ENCODE measurements at places on chromosomes 2 and 18.

GRCh38 chr2:70081221-70081620 is 6.1 kb upstream of the PCBP1 start:
- no peak for DNase-seq

GRCh38 chr2:71629273-71629672 is 175.9 kb downstream of the DYSF start:
- DNase-seq = no peak

DNA sequence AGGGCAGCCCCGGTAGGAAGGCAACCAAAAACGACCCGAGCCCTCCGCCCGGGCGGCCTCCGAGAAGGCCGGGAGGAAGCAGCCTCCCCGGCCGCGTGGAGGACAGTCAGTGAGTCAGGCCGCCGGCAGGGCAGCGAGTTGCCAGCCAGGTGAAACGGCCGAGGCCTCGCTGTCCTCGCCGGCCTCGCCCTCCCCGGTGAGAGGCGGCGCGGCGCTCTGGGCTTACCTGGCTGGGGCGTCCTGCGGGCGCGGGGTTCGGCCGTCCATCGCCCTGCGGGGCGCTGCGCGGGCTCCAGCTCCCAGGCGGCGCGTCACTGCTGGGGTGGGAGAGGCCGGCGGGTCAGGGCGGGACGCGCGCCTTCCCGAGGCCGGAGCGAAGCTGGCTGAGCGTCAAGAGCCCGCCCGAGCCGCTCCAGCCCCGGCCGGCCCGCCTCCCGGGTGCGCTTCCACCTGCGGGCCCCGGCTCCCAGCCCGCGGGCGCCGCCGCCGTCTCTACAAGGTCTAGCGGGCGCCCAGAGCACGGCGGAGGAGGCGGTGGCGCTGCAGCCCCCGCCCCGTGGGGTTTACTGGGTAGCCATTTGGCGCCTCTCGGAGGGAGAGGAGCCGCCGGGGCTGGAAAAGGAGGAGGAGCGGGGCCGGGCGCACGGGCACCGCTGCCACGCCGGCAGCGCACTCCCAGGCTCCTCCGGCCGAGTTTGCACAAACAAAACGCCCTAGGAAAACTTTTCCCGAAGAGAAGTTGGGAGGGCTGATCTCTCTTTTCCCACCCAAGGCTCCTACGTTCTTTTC is 499 bp downstream of the COBLL1 start:
- DNase-seq = peak; percentile 11

DNA sequence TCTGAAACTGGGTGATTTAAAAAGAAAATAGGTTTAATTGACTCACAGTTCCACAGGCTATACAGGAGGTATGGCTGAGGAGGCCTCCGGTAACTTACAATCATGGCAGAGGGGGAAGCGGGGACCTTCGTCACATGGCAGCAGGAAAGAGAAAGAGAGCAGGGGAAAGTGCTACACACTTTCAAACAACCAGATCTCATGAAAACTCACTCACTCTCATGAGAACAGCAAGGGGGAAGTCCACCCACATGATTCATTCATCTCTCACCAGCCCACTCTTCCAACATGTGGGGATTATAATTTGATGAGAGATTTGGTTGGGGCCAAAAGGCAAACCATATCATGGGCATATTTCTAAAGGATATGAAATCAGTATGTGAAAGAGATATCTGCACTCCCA is 12.0 kb upstream of the ARHGAP15 start:
- DNase-seq = no peak

GRCh38 chr2:71950256-71951082 is 197.2 kb downstream of the CYP26B1 start:
- DNase-seq = no peak

- no peak for DNase-seq
Observed at GRCh38 chr2:238868067-238868524, 20.2 kb downstream of the TWIST2 start.

- DNase-seq = no peak
Observed at GRCh38 chr18:37582261-37582660, 16.7 kb upstream of the CELF4 start.

DNA sequence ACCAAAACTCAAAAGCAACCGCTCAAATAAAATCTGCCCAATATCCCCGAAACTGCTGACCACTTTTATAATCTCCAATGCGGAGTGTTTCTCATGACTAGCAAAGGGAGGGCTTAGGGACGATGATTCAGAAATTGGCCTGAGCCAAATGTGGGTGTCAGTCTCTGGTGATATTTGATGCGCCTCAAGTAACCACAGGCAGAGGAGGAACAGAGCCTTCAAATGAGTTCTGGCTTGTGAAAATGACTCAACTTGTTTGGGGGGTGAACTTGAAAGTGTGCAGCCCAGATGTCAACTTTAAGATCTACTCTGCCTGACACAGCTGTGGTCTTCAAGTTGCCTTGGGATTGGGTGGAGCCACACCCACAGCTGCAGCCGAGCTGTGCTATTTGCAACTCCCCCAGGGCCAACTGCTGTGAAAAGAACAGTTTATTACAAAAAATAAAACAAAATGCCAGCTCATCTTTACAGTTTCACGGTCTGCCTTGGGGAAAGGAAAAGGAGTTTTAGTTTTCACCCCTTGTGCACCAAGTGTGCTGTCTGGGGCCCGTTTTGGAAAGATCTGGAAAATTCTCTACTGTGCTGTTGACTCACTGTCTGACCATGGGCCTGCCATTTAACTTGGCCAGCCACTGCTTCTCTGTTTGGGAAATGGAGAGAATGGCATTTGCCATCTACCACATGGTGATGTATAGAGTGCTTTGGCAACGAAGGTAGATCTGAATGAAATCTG is 222.1 kb downstream of the MTX2 start:
- DNase-seq = no peak

DNA sequence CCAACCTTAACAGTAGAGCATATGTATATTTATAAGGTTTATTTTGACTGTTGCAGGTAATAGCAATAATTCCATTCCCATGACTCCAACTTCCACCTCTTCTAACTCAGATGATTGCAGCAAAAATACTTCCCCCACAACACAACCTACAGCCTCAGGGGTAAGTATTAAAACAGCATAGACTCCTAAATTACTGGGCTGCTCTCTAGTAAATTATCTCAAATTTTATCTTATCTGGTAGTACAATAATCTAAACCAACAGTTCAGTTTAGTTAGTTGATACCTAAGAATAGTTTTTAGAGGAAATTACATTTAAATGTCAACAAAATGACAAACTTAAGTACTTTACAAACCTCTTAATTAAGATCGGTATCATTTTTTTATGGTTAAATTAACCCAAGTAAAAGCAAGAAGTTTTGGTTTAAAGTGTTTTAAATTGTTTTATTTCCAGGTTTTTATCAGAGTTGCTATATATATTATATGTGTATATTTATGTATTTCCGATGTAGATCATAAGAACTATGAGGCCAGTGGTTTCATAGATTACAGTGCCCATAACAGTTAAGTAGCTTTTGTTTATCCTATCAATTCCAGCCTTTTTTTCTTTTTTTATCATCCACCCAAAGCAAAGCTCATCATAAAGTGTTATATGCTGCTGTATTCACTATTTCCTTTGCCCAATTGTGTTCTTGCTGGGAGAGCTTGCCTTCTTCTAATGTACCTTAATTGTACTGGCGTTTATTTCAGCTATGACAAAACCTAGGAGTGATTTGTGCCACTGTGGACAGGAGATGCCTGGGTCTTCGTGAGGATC is 13.7 kb downstream of the GATA6 start:
- DNase-seq = no peak

- DNase-seq = no peak
Observed at GRCh38 chr2:109336296-109336695, 207.3 kb downstream of the SH3RF3 start.

GRCh38 chr2:74690571-74690970 is 36.5 kb downstream of the SEMA4F start:
- peak; percentile 72 for DNase-seq

DNA sequence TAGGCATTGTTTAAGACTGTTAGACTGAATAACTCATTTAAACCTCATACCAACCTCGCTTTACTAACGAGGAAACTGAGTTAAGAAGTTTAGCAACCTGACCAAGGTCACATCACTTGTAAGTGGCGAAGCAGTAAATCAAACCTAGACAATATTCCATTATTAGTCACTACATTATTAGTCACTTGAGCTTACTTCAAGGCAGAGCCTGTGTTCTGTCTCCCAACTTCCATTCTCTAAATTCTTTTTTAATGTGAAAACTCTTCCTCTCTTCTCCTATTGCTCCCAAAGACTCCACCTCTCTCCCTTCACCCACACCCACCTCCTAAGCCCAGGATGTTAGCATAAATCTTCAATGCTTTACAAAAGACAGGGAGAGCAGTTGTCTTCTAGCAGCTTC is 156.5 kb downstream of the ARL6IP6 start:
- DNase-seq = no peak

DNA sequence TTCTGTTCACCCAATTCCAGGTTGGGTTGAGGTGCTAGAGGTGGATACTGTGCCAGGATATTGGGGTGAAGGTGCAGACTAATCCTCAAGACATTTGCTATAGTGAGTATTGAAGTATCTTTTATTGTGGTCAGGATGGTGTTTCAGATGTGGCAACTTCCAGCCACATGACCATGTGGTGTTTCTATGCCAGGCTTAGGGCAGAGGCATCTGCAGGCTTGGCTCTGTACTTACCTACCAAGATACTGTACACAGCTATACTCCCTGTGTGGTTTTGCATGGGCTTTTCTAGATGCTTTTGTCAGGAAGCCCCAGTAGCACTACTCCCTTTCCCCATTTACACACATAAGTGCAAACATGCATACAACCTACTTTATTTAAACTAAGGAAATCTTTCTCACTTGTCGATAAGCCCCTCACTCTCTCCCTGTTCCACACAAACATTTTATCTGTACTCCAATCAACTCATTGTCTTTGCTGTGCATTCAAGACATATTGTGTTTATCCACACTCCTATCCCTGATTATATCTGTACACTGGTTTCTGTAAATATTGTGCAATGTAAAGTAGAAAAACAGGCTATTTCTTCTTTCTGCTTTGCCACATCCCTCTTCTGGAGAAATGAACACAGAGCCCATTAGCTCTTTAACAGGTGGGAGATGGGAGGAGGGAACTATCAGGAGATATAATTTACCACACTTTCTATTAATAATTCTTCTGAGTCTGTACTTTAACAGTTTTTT is 12.3 kb downstream of the ARL6IP6 start:
- no peak for DNase-seq

DNA sequence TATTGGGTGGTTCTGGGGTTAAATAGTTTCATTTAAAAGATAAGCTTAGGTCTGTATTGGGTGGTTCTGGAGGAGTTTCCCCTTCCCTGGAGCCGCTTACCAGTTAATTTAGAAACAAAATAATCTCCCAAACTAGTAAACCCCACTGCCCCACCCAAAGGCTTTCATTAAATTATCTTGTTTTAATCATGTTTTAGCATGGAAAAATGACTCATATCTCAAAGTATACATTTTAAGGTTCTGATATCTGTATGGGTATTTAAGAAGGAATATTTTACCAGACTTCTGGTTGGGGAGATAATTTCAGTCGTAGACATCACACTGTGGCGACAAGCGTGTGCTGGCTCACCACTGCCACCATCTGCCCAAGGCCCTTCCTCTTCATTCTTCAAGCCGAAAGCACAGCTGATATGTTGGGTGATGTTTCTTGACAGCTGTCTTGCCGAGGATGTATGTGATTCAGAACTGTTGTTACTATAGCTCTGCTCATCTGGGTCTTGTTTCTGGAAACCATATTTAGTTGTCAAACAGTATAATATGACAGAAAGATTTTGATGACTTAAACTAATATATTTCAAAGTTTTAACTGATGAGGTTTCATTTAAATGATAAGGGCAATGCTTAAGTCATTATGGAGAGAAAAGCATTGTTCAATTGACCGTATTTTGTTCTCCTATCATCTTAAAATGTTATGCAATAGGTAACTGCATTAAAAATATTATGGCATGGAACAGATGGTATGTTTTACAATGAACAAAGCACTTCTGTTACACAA is 5.1 kb downstream of the FIGLA start:
- DNase-seq = peak; percentile 39

GRCh38 chr2:35606394-35606793 is 749.2 kb upstream of the CRIM1 start:
- no peak for DNase-seq

DNA sequence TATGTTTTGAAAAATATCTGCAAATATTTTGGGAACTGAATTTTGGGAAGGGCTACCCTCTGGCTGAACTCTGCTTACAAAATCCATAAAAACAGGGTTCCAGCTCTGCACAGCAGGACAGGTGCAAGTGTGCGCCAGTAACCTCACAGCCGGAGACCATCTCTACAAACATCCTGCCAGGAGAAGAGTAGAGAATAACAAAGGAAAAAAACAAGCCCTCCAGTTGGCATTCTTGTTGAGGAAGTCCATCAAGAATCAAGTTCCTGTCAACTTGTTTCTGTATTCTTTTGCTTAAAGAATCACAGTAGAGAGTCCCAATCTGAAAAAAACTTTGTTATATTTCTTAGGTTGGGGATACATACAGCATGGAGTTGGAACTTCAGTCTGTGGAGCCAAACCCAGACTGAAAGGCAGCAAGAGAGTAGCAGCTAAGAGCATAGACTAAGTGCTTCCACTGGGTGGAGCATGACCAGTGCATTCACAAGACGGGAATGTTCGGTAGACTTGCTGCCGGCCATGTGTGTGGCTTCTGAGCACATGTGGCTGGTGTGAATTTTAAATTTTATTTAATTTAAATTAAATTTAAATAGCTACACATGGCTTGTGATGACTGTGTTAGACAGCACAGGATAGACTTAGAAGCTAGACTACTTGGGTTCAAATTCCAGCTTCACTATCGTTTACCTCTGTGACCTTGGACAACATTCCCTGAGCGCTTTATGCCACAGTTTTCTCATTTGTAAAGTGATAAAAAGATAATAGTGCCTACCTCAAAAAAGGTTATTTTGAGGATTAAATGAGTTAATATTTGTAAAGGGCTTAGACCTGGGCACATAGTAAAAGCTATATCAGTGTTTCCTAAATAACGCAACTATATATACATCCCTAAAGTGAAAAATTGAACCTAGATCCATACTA is 41.9 kb downstream of the SPTBN1 start:
- DNase-seq = no peak

GRCh38 chr2:80370375-80371009 is 65.9 kb upstream of the LRRTM1 start:
- no peak for DNase-seq

- DNase-seq = no peak
Observed at GRCh38 chr2:176917-177316, 86.9 kb downstream of the SH3YL1 start.

DNA sequence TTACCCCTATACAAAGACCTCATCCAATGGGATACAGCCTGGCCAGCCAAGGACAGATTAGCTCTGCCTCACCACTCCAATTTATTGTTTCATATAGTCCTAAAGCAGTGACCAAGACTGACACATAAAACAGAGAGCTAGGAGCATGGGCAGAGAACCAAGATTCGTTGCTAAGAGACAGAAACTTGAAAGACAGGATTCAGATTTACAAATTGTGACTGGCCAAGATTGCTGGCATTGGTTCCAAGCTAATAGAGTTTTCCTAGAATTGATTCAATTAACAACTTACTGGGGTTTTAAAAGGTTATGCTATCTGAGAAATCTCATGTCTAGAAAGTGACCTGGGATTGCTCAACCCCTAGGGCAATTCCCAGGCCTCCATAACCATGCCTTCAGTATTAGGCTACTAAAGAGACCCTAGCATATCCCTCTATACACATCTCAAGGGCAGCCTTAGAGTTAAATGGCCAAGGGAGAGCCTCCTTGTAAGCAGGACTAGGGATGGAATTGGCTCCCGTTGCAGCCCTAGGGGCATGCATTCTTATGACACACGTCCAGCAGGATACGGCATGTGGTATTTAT is 75.6 kb downstream of the ICOS start:
- peak; percentile 90 for DNase-seq

All from DMS79 treated with DMSO at 0.1 percent for 48 hours (cell line).